Caki2 (cell line): ENCODE measurements at places on chromosomes 16 and 17. TPM values are rescaled to one million over a fixed set of nuclear protein-coding genes. Genes with fewer than 3 reads are reported as not detected.

Gene KRTAP9-8
- total RNA-seq, result not detected in 2 replicates

Gene ANKRD40CL
- total RNA-seq, result not detected in 2 replicates

Gene LGALS9B
- total RNA-seq, result 0.54 and 0.67 TPM in 2 replicates

Gene WNK4
- total RNA-seq, result not detected in 2 replicates

Gene GPRC5B
- 37.1 and 43.6 TPM in 2 replicates for total RNA-seq

DNA sequence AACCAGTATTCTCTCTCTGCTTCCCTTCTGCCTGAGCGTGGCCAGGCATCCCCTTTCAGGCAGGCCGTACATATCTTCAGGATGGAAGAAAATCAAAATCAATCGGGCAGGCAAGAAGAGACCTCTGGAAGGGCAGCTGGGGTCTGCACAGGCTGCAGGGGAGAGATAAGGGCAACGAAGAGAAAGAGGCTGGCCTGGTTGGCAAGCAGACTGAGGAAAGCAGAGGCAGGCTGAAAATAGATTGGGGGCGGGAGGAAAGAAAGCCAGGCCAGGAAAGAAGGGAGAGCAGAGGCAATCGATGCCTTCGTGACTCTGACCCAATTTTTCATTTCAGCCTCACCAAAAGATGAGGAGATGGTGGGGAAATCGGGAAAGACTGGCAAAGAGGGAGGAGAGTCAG, 18.1 kb downstream of the PIPOX start:
- DNase-seq, result no peak

- no peak for DNase-seq
These were observed 1.9 kb upstream of the C16orf74 start for GRCh38 chr16:85752511-85753420.

DNA sequence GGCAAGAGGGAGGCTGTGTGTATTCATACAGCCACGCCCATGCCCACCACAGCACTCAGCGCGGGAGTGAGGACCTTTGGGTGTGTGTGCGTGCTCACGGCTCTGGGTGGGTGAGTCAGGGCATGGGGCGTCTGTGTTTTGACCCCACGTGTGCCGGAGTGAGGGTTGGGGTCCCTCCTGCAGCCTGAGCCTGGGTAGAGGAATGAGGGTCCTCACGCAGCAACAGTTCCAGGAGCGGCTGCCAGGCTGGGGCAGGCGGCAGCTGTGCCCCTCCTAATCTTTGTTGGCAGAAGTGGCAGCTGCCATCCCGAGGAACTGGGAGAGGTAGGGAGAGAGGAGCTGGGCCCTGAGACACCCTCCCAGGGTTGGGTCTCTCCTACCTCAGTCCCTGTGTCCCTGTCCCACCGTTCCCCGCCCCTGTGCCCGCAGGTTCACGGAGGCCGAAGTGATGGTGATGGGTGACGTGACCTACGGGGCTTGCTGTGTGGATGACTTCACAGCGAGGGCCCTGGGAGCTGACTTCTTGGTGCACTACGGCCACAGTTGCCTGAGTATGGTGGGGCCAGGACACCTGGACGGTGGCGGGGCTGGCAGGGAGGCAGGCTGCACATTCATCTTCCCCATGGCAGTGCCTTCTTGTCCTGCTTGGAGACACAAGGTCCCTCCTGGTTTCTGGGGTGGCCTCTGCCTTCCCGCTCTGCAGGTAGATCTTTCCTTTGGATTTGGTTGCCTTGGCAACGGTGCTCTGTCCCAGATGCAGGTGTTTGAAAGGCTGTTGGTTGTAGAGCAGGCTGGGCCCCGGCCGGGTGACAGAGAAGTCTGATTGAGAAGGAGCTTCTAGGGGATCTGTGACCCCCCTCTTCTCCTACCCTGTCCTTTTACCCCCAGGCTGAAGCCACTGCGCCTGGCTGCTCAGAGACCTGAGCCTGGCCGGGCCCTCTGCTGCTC, 5.9 kb downstream of the DPH1 start:
- DNase-seq, result no peak

DNA sequence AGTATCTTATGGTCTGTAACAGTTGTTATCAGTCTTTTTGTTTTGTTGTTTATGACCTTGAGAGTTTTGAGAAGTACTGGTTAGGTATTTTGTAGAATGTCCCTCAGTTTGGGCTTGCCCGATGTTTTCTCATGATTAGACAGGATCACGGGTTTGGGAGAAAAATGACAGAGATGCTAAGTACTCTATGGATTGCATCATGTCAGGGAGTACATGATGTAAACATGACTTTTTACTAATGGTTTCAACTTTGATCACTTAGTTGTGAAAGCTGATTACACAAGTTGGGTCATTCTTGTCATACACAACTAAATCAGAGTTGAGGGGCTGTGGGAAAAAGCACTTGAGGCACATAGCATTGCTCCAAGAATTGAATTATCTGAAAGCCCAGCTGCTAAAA, 94.7 kb upstream of the SIAH1 start:
- no peak for DNase-seq

Gene DRC3
- 0.03 TPM in 1 of 2 replicates, not detected in the other for total RNA-seq

Gene PHOSPHO1
- total RNA-seq, result 29.9 and 39.0 TPM in 2 replicates

DNA sequence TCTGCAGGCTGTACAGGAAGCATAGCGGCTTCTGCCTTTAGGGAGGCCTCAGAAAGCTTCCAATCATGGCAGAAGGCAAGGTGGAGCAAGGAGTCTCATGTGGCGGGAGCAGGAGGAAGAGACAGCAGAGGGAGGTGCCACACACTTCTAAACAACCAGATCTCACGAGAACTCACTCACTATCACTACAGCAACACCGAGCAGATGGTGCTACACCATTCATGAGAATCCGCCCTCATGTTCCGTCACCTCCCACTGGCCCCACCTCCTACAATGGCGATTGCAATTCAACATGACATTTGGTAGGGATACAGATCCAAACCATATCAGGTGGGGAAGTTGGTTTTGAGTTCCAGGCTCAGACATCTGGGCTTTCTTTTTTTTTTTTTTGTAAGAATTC, 31.9 kb upstream of the NUDT7 start:
- no peak for DNase-seq

Gene IRF8
- total RNA-seq, result 5.4 and 20.0 TPM in 2 replicates

DNA sequence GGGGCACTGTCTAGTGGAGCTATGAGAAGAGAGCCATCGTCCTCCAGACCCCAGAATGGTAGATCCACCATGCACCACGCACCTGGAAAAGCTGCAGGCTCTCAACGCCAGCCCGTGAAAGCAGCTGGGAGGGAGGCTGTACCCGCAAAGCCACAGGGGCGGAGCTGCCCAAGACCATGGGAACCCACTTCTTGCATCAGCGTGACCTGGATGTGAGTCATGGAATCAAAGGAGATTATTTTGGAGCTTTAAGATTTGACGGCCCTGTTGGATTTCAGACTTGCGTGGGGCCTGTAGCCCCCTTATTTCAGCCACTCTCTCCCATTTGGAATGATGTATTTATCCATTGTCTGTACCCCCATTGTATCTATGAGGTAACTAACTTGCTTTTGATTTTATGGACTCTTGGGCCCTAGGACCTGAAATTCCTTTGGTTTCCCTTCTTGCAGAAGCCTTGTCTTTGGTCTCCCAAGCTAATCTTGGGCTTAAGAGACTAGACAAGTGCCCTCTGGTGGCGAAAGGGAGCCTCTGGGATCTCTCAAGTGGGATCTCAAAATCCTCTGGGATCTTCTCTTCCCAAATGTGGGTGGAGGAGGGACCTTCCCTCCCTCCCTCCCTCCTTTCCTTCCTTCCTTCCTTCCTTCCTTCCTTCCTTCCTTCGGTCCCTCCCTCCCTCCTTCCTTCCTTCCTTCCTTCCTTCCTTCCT, 58.2 kb upstream of the HAPSTR1 start:
- DNase-seq, result no peak

GRCh38 chr16:58717994-58718393, 16.1 kb downstream of the GOT2 start:
- DNase-seq, result no peak

Gene MEIOB
- total RNA-seq, result 41.4 and 49.6 TPM in 2 replicates

DNA sequence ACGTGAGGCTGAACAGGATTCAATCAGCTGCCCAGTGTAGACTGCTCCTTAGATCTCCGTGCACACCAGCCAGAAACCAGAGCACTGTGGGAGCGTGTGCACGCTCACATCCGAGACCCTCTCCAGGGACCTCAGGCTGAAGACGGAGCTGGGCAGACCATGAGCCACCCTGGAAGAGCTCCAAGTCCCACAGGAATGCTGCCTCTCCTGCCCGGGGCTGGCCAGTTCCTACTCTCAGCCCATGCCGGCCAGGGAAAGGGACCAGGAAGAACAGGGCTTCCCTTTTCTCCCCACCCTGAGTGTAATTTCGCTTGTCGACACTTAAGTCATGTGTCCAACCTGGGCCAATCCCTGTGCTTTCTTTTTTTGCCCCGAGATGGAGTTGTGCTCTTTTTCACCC, 6.9 kb downstream of the ALYREF start:
- no peak for DNase-seq

Gene AATK
- total RNA-seq, result 0.09 and 2.1 TPM in 2 replicates

DNA sequence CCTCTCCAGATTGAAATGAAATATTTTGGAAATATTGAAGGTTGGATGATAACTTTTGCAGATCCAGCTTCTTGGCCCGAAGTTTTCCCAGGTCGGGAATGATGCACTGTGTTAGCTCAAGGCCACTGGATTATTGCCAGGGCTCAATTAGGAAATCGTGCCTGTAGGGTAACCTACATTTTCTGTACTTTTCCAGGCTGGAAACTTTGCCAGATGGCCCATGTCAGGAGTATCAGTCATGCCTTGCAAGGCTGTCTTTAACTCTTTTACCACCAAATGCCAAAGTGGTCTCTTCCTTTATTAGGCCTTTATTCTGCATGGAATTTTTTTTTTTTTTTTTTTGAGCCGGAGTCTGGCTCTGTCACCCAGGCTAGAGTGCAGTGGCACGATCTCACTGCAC, 8.9 kb upstream of the SEC14L1 start:
- no peak for DNase-seq

DNA sequence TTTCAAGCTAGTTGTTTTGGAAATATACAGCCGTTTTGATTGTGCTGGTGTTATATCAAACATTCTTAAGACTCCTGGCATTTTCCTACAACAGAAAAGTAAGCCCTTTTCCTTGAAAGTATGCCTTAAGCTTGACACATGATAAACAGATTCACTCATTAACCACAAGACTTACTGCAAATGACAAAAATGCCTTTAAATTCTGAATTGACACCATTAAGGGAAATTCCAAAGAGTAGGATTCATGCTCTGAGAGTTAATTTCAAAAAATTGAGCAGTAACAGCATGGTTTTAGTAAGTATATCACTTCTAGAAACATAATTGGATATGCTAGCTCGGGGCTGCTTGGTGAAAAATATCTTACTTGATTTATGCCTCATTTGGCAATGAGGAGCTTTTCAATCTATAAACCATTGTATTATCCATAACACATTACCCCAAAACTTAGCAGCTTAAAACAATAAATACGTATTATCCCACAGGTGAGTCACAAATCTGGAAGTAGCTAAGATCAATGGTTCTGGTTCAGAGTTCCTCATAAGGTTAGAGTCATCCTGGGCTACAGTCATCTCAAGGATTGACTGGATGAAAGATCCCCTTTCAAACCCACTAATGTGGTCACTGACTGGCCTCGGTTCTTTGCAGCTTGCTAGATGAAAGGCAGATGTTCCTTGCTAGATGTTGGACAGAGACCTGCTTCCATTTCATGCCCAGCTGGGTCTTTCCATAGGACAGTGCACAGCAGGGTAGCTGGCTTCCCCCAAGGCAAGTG, 8.2 kb upstream of the PHAF1 start:
- peak; percentile 3 for DNase-seq

Gene SRCAP
- total RNA-seq, result 9.4 and 19.0 TPM in 2 replicates

Gene CYGB
- 0.52 and 1.6 TPM in 2 replicates for total RNA-seq

DNA sequence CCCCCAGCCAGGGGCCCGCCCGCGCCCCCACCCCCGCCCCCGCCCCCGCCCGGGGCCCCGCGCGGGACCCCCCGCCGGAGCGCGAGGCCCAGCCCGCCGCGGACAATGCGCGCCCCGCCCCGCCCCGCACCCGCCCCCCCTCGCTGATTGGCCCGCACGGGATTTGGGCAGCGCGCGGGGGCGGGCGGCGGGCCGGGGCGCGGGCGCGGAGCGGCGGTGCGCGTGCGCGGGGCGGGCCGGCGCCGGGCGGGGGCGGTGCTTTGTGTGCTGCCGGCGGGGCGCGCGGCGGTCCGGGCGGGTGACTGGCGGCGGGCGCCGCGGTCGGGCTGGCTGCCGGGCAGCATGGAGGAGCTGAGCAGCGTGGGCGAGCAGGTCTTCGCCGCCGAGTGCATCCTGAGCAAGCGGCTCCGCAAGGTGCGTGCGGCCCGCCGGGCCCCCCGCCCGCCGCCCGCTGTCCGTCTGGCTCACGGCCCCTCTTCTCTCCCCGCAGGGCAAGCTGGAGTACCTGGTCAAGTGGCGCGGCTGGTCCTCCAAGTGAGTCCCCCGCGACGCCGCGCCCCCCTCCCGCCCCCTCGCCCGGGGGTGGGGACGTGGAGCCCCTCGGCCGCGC, at the start of gene CBX2:
CBX2 (plus strand) TSS at position 255 of the 610 bp plus-strand sequence; CDS start at position 343, 88 bp downstream.
- peak; percentile 50 for DNase-seq

- DNase-seq, result no peak
These were observed 5.3 kb downstream of the DEF8 start for GRCh38 chr16:89953671-89954406.

DNA sequence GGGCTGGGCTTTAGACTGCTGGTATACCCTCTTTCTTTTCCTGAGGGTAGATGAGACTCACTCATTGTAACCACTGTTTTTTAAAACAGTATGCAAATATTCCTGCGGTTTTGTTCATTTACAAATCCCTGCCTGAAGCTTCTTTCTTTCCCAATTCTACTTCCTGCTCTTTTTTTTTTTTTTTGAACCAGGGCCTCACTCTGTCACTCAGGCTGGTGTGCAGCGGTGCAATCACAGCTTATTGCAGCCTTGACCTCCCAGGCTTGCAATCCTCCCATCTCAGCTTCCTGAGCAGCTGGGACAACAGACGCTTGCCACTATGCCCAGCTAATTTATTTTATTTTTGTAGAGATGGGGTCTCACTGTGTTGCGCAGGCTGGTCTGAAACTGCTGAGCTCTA, 8.0 kb upstream of the SULT1A1 start:
- peak; percentile 93 for DNase-seq

Gene TNP2
- total RNA-seq, result not detected in 2 replicates

DNA sequence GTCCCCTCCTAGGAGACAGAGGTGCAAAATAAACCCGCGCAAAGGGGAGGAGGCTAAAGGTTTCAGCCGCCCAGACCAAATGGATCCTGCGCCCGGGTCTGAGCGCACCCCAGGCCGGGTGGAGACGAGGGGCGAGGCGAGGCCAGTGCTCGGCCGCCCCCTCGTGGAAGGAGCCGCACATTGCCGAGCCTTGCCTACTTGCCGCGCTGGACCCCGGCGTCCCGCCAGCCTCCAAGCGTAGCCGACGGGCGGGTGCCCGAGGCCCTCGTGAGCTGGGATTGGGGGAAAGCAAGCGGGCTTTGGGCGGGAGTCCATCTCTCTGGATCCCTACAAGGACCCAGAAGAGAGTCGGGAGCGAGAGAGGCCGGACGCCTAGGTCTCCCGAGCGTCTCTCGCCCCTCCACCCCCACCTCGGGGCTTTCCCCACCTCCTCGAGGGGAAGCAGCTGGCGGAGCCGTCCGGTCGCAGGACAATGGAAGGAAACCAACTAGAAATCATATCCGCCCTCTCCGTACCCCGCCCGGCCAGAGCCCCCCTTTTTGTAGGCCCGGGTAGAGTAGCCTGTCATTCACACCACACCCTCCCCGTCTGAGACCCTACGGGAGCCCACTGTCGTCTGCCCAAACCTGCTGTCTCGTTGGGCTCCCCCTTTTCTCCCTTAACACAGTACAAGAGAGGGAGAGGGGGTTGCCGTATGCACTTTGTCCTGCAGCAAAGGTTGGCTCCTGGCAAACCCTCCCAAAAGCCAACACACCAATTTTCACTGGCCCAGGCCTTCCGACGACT, 664 bp upstream of the BCL6B start:
- peak; percentile 27 for DNase-seq

GRCh38 chr17:39582658-39583057, 25.1 kb downstream of the NEUROD2 start:
- no peak for DNase-seq

- peak; percentile 76 for DNase-seq
These were observed 622 bp downstream of the CUEDC1 start for GRCh38 chr17:57954397-57955182.

Gene C17orf50
- total RNA-seq, result not detected in 2 replicates

Gene PRPSAP1
- total RNA-seq, result 49.0 and 68.5 TPM in 2 replicates
